ENCODE measurements at places on chromosomes 4 and X.
A peak's percentile ranks its signal among the peaks of the same experiment; 100 is the strongest.

DNA sequence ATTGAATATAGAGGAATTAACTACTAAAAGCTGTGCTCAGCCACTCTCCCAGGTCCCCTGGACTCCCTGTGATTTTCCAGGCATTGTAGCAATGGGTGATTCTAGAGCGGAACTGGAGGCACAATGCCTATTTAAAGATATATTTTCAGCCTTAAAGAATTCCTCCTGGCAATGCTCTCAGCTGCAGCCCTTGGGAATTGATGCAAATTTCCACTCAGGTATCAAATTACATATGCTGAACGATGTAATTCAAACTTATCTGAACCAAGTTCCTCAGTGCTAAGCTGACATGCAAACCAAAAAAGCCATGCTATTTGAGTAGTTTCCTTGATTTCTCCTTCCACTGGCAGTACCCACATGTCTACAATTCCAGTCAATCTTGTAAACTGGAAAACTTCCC, 86.3 kb upstream of the GABRA3 start:
- no peak for DNase-seq

- DNase-seq = no peak
These were observed 70.4 kb upstream of the NMU start for GRCh38 chr4:55706541-55706940.

GRCh38 chrX:13051529-13052172, 7.2 kb upstream of the FAM9C start:
- DNase-seq = no peak

- DNase-seq = no peak
These were observed 366.5 kb downstream of the ZNF674 start for GRCh38 chrX:46178763-46179162.

DNA sequence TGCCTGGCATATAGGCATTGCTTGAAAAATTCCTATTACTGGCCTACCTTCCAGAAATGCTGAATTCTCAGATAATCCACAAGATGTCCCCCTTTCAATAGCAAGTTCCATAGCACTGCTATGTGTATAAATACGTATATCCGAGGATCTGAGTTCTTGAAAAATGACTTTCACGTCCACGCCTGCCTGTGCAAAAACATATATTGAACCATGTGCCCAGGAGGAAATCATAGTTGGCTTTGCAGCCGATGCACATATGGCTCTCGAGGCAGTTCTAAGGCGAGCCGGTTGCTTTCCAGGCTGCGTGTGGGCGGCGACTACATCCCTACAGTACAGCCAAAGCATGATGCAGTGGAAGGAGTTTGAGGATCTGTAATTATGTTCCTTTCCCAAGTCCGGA, 55.4 kb upstream of the ESX1 start:
- DNase-seq = peak; percentile 1

- no peak for DNase-seq
These were observed 457 bp downstream of the TFE3 start for GRCh38 chrX:49042581-49043219.

GRCh38 chrX:119885554-119886428, 9.9 kb upstream of the AKAP14 start:
- no peak for DNase-seq

GRCh38 chr4:25956260-25956659, 42.2 kb downstream of the SMIM20 start:
- DNase-seq = no peak

GRCh38 chr4:112302320-112303274, 5.4 kb downstream of the ALPK1 start:
- no peak for DNase-seq

- DNase-seq = no peak
These were observed 150.2 kb upstream of the MAMLD1 start for GRCh38 chrX:150212672-150213480.

GRCh38 chr4:3054169-3054759, 20.1 kb downstream of the HTT-AS start:
- DNase-seq = no peak

DNA sequence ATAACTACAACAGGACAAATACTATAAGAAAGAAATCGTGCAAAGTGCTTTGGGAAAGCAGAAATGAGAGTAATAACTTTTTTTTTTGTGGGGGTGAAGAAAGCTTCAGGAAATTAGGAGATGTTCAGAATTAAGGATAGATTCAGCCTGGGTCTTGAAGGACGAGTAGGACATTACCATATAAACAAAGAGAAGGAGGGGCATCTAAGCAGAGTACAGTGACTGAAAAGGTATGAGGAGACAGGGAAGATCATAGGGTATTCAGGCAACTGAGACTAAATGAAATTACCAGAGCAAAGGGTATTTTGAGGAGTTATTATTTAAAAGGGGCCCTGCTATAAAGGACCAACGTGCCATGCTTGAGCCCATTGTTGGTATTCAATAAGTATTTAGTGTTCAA, 3.1 kb upstream of the STAP1 start:
- no peak for DNase-seq
